ENCODE measurements at places on chromosomes 1 and 21.

DNA sequence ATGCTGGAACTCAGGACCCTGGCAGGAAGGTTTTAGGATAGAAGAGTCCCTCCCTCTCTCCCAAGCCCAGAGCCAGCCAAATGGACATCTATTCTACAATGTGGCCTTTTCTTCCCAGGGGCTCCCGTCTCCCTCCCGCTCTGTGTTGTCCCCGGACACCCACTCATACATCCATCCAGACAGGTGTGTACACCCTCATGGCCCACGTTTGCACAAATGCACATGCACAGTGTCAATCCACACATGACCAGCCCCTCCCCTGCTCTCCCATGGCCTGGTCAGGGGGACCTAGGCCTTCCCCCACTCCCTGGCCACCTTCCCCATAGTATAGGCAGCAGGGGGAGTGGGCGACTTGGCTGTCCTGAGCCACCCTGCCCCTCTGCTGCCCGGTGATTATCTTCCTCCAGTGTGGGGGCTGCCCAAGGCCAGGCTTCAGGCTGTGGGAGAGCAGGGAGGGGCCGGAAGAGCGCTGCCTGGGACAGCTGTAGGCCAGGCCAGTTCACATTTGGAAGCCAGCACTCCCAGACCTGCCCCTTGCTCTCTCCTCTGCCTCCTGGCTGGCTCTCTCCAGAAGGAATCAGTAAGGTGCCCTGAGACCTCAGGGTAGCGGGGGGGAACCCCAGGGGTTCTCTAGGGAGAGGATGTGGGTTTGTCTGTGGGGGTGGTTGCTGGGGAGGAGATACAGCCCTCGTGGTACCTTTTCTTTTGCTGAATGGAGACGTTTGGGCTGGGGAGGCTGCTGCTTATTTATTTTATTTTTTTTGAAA is 4.1 kb upstream of the PTPN7 start:
- DNase-seq = no peak

- DNase-seq = no peak
Measured at GRCh38 chr1:92657701-92658100, 127.2 kb downstream of the EVI5 start.

- DNase-seq = no peak
Measured at GRCh38 chr1:183611021-183611420, 20.8 kb upstream of the NCF2 start.

DNA sequence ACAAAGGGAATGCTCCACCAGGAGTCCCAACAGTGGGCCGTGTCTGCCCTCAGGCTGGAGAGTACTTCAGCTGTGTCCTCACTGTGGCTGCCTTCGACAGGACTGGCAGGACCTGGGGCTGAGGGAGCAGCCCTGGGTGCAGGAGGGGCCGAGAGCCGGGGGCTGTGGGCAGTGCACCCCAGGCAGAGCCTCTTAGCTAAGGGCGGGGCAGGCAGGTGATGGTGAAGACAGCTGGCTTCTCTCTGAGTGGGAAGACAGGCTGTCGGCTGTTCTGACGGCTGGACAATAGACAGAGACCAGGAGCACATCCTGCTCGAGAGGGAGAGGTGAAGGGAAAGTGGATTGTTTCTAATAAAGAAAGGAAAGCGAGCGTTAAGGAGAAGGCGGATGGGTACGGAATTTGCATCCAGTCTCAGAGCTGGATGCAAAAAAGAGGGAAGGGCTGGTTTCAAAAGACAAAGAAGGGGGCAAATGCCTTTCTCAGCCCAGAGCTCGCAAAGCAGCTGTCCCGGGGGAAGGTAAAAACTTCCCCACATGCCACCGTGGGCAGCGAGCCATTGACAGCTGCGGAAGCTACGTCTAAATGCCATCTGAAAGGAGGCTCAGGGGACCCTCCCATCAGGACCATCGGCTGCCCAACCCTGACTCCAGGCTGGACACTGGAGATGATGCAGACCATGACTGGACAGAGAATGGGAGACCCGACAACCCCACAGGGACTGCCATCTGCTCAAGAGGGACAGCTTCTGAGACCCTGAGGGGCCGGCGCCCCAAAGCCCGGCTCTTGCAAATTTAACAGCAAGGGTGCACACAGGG is 92.0 kb downstream of the STUM start:
- no peak for DNase-seq

DNA sequence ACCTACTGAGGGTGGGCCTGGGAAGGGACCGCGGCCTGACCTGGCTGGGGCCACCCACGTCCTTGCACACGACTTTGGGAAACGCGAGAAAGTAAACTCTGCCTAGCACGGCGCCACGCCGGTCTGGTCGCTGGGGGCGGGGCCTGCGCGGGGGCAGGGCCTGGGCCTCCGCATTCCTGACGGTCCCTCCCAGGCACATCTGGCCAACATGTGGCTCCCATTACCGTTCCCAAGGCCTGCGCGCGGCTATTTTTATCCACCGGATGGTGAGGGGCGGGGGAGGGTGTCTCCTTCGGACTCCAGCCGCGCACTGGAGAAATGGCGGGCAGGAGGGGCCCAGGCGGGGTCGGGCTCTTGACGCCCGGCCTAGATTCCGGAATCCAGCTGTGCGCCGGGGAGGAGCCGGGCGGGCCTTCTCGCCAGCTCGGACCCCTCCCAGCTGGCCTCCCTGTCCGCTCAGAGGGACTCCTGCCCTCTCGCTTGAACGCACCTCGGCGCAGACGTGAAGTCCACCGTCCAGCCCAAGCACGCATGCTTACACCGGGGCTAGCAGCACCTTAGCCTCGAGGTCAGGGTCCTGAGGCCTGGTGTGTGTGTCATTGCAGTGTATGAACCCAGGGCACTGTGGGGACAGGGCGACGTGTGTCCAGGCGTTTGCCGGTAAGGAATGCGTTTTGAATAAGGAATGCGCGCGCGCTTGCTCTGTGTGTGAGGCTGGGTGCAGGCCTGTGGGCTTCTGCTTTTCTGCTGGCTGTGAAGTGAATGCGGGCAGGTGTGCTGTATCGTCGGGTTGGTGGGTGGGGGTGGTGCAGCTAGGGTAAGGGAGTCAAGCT is 2.1 kb downstream of the EVA1B start:
- DNase-seq = no peak

- DNase-seq = no peak
Measured at GRCh38 chr21:45834026-45834715, 147.4 kb upstream of the COL6A1 start.

- no peak for DNase-seq
Measured at GRCh38 chr1:214603819-214604252, 841 bp downstream of the CENPF start.

DNA sequence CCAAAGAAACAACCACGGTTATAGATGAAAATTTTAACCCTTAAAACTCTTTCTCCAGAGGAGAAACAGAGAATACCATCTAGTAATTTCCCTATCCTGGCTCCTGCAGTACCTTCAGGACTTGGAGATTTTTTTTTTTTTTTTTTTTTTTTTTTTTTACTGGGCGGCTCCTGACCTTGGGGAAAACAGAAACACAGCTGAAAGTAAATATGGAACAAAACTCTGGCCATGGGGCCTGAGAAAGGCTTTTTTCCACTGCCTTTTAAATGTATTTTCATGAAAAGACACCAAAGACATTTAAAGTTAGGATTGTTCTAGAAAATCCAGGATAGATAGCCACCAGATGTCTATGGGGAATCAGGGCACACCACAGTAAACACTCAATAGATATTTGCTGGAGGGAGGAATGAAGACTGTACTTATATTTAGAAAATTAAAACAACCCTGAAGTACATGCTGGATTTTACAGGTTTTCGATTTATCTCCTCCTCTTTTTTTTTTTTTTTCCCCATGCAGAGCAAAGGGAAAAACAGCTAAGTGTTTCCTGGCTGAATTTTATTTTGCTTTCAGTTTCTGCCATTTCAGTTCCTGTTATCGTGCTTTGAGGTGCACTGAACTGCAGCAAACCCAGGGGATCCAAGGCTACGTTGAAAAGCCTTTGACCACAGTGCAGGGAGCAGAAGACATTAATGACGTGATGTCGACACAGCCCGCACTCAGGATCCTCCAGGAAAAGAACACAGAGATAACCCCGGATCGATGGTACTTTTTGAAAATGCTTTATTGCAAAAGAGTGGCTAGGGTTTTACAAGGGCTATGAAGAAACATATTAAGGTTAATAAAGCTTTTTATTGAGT is 35.7 kb upstream of the CNN3 start:
- DNase-seq = no peak

Data from esophagus squamous epithelium (tissue), 5 donors.